ENCODE measurements at places on chromosomes 2 and 18.

DNA sequence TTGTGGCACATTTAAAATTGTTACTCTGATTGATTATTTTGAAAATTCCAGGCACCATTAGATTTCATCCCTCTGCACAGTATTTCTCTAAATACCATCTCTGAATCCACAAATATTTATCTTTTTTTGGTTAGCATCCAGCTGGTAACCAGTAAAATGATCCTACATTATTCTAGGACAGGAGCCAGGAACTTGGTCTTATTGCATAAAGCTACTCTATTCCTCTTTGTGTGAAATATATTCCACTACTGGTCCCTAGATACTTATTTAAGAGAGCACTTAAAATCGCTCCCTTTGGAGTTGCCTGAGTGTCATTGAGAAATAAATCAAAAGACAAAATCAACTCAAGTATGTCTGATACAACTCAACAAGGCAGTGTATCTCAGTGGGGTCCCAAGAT is 7.4 kb upstream of the MBOAT2 start:
- DNase-seq, result no peak

- no peak for DNase-seq
These were observed 371.3 kb downstream of the SLC4A3 start for GRCh38 chr2:219998714-219999227.

DNA sequence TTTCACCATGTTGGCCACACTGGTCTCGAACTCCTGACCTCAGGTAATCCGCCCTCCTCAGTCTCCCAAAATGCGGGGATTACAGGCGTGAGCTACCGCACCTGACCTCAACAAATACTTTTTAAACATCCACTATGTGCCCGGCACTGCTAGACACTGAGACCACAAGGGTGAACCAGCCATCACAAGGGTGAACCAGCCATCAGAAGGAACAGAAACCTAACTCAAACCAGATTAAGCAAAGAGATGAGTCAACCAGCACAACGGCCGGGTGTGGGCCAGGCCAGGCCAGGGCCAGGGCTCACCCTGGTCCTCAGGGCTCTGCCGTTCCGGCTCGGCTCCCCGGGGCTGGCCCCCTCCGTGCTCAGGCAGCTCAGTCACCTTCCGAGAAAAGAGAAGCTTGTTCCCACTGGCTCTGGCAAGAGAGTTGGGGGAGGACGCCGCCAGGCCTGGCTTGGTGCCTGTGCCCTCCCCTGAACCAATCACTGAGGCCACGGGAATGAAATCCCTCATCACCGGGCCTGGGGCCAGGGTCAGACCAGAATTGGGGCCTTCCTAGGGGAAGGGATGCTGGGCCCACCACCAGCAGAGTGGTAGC is 4.4 kb downstream of the TEX44 start:
- DNase-seq, result no peak

- no peak for DNase-seq
These were observed 33.1 kb upstream of the EN1 start for GRCh38 chr2:118880501-118880900.

DNA sequence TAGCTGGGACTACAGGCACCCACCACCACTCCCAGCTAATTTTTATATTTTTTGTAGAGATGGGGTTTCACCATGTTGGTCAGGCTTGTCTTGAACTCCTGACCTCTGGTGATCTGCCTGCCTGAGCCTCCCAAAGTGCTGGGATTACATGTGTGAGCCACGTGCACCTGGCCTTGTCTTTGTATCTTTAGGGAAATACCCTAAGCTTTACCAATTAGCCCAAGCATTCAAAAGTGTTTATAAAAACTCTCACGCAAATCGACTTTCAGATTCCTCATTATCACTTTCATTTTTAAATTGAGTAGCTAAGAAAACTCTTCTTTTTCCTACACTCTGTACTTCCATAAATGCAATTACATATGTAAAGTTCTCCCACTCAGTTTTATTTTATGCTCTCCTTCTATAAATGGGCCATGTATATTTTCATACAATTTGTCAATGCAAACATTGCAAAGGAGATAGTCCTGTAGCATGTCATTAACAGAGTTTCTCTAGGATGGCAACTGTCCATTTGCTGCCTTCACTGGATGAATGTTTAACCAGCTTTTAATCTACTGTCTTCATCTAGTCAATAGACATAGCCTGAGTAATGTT is 326.2 kb upstream of the LRATD1 start:
- DNase-seq, result no peak

- DNase-seq, result no peak
These were observed 4.6 kb downstream of the PROC start for GRCh38 chr2:127422559-127423477.

DNA sequence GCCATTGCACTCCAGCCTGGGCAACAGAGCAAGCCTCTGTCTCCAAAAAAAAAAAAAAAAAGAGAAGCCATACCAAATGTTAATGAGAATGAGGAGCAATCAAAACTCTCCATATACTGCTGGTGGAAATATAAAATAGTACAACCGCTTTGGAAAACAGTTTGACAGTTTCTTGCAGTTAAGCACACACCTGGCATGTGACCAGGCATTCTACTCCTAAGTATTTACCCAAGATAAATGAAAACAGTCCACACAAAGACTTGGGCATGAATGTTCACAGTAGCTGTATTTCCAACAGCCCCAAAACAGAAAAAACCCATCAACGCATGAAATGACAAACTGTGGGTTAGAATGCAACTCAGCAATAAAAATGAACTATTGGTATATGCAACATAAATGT is 76.0 kb upstream of the ST8SIA5 start:
- no peak for DNase-seq

DNA sequence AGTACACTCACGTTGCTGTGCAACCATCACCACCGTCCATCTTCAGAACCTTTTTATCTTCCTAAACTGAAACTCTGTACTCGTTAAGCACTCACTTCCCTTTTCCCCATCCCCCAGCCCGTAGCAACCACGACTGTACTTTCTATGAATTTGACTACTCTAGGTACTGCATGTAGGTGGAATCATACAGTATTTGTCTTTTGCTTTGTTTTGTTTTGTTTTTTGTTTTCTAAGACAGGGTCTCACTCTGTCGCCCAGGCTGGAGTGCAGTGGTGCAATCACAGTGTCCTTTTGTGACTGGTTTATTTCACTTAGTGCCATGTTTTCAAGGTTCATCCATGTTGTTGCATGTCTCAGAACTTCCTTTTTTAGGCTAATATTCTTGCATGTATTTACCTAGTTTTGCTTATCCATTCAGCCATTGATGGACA is 7.0 kb upstream of the TYMS start:
- DNase-seq, result no peak

GRCh38 chr2:118979152-118979861 is 37.3 kb downstream of the MARCO start:
- no peak for DNase-seq

- DNase-seq, result no peak
These were observed 116.8 kb upstream of the PID1 start for GRCh38 chr2:229387866-229388265.

GRCh38 chr2:48199070-48199469 is 292.8 kb upstream of the FBXO11 start:
- DNase-seq, result no peak

- no peak for DNase-seq
These were observed 20.8 kb downstream of the LAMA3 start for GRCh38 chr18:23710068-23710527.

- DNase-seq, result no peak
These were observed 18.4 kb downstream of the UPP2 start for GRCh38 chr2:158120102-158120501.

- DNase-seq, result no peak
These were observed 207.5 kb upstream of the HAAO start for GRCh38 chr2:42999856-43000241.

DNA sequence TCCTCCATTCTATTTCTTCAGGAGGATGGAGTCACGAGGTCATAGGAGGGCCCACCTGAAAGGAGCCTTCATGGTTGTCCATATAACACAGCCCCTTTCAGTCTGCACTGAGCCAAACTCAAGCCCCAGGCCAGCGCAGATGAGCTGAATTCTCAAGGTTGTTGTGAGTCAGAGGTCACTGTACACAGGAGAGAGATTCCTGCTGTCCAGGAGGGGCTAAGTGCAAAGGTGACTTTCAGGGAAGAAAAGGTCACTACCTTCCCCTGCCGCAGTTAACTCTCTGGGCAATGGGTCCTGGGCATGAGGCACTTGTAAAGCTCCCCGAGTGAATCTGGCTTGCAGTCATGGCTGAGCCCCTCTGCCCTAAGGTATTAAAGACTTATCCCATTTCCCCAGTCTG is 150.7 kb downstream of the CTIF start:
- no peak for DNase-seq

- DNase-seq, result no peak
These were observed 10.5 kb downstream of the ATG16L1 start for GRCh38 chr2:233261819-233262555.

- DNase-seq, result peak; percentile 49
These were observed 65.1 kb downstream of the MBP start for GRCh38 chr18:77067291-77068061.

DNA sequence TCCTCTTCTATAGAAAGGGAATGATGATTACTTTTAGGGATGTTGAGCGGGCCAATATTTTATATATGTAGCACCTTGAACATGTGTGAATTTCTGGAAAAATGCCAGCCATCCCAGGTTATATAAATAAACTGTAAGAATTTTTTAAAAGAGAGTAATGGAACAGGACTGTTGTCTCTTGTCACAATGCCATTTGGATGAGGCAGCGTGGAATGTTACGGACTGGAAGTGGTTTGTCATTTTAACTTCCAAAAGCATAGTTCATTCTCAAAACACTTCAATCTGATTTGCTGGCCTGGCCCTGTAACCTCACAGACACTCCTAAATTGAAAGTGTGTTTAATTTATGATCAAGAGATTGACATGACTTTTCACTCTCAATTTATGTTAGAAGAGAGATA is 70.8 kb downstream of the TPGS2 start:
- no peak for DNase-seq

GRCh38 chr18:68660354-68661183 is 54.3 kb downstream of the TMX3 start:
- no peak for DNase-seq

GRCh38 chr2:127419448-127420038 is 1.3 kb downstream of the PROC start:
- DNase-seq, result no peak

GRCh38 chr2:136990316-136990715 is 225.0 kb downstream of the THSD7B start:
- no peak for DNase-seq

DNA sequence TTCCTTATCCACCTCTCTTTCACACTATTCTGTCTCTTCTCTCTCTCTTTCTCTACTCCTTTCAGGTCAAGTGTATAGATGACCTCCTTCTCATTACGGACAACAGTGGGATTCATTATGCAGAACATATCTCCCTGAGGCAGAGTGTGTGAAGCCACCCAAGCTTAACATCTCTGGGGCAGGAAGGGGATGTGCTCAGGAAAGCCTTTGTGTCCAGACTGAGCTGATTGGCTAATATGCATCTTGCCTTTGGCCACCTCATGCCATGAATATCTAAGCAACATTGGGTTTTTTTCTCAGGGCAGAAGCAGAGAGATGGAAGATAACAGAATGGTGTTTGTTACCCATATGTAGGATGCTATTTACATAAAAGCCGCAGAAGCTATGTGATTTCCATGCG is 211.4 kb upstream of the LRRTM1 start:
- DNase-seq, result no peak

- DNase-seq, result no peak
These were observed 160.8 kb upstream of the KYNU start for GRCh38 chr2:142716463-142717242.
